ENCODE measurements at places on chromosomes 16 and 17. TPM values are rescaled to one million over a fixed set of nuclear protein-coding genes. Genes with fewer than 3 reads are reported as not detected.

DNA sequence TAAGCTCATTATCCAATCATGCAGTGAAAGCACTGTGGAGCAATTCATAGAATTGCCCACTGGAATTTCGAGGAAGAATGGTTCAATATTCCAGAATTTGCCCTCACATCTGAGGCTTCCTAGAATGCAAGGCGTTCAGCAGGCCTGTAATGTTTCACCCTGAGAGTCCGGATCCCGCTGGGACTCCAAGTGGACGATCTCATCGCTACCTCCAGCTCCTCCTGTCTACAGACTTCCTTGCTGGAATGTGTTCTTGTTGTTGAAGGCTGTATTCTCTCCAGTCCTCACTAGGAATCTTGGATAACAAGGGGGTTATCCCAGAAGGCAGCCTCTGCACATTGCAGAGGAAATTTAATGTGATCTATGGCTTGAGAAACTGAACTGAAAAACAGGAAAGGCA, 7.8 kb downstream of the SLC47A1 start:
- ATAC-seq = no peak

The DPEP3 gene
- not detected for total RNA-seq

The AKAP10 gene
- total RNA-seq = 24.2 TPM

The FOXL1 gene
- total RNA-seq = 0.58 TPM

DNA sequence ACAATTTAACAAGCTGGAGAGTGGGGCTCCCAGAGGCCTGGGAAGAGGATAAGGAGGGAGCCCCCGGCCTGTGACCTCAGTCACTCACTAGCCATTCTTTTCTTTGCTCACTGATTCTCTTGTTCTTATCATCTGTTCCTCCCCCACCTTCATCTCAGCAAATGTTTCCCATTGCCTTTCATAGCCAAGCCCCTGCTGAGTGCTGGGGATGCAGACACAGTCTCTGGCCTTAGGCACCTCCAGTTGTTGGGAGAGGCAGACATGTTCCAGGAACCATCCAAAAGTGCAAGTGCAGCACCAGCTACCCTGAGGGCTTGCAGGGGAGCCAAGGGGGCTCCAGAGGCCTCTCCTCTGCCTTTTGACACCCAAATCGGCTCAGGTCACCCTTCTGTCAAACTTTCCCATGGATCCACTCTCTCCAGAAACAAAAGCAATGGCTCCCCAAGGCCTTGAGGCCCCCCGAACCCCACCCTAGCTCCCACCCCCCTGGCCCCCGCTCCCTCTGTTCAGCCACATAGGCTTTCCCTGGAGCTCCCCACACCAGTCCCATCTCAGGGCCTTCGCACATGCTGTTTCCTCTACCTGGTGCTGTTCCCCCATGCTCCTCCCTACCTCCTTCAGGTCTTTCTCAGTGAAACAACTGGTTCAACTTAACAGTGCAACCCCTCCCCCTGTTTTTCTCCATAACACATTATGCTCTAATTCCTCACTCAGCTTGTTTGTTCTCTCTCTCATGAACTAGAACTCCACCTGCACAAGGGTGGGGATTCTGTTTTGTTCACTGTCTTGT, 14.9 kb upstream of the KCNJ12 start:
- no peak for ATAC-seq

The SMTNL2 gene
- total RNA-seq = 2.8 TPM

- ATAC-seq = no peak
Measured at GRCh38 chr17:66737524-66737923, 97.4 kb upstream of the CACNG5 start.

The YBX2 gene
- total RNA-seq = 6.5 TPM

DNA sequence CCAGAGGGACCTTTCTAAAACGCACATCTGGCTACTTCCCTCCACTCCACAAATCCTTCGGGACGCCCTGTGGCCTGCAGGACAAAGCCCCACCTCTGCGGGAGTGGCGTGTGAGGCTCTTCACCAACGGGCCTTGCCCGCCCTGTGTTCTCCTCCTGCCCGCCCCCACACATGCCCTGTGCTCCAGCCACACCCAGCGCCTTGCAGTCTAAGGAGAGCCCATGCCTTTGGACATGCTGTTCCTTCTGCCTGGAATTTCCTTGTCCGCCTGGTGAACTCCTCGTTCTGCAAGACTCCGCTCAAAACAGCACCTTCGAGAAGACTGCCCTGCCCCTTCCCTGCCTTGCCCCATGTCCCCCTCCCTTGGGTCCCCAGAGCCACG, 7.4 kb downstream of the ELOB start:
- peak; percentile 44 for ATAC-seq

GRCh38 chr17:6024576-6024975, 45.6 kb upstream of the WSCD1 start:
- ATAC-seq = no peak

All from gastroesophageal sphincter (tissue), 4 donors.